ENCODE measurements at places on chromosomes 5 and 9.

DNA sequence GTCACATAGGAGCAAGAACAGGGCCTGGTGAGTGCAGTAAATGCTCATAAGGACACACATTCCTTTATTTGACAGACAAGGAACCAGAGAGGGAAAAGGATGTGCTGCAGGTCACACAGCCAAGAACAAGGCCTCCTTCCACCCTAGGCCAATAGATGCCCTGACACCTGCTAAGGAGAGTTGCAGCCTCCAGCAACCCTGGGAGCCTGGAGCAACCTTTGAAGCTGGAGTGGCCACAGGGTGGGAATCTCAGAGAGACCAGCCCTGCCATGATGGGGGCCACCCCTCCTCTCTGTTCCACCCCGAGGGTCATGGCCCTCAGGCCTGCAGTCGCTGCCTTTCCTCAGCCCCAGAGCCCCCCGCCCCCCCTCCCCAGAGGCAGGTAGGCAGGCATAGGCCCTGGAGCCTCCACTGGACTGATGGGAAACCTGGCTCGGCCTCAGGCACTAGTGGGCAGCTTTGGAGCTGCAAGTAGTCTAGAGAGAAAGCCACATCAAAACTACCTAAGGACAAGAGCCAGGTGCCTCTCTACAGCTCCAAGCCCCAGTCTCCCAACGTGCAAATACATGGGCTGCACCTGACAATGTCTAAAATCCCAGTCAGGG is 116.1 kb upstream of the SPOCK1 start:
- DNase-seq = no peak

- no peak for DNase-seq
These were observed 17.9 kb upstream of the POC5 start for GRCh38 chr5:75734913-75735789.

- DNase-seq = no peak
These were observed 159.9 kb downstream of the TMEM38B start for GRCh38 chr9:105854026-105854782.

DNA sequence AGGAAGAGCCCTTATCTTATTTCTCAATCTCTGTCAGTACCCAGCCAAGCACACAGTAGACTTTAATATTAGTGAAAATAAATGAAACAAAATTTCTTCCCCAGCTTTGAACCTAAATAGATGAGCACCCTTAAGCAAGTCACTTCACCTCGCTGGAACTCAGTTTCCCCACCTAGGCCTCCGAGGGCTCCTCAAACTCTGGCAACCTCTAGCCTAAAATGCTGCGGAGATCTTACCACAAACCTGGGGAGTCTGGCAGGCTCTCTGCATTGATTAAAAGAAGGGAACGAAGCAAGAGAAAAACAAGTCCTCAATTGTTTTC is 326 bp downstream of the RIGI start:
- no peak for DNase-seq

- no peak for DNase-seq
These were observed 149.0 kb downstream of the AUH start for GRCh38 chr9:91212596-91213243.

- DNase-seq = no peak
These were observed 31.3 kb upstream of the IRGM start for GRCh38 chr5:150815010-150815409.

GRCh38 chr5:149388498-149389190 is 9.6 kb upstream of the IL17B start:
- DNase-seq = no peak

DNA sequence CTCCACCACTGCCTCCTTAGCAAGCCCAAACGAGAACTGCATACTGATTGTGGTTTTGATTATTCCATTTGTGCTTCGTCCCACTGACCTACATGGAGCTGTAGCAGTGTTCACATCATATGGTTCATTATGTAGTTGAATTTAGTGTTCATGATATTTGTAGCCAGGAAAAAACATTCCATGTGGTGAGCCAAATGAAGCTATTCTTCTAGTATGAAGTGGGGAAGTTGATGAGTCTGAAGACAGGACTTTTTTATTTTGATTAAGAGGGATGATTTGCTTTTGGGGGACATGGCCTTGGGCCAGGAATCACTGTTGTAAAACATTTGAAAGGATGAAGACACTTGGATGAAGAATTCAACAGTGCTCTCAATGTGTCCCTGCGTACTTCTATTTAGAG is 192.9 kb upstream of the SLC27A6 start:
- DNase-seq = no peak

DNA sequence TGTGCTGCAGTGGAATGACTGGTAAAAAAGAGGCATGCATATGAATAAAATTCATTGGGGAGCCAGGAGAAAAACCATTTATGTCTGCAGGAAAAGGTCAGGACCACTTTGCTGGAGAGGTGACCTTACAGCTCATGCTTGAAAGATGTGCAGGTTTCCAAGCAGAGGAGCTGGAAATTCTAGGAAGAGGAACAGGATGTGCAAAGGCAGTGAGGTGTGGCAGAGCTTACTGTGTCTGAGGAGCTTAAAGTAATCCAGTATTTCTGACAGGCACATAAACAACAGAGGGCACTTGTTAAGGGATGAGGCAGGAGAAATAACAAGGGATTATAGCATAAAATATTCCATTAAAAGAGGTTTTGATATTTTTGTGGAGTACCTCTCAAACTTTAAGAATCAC is 203.2 kb downstream of the CD180 start:
- no peak for DNase-seq

DNA sequence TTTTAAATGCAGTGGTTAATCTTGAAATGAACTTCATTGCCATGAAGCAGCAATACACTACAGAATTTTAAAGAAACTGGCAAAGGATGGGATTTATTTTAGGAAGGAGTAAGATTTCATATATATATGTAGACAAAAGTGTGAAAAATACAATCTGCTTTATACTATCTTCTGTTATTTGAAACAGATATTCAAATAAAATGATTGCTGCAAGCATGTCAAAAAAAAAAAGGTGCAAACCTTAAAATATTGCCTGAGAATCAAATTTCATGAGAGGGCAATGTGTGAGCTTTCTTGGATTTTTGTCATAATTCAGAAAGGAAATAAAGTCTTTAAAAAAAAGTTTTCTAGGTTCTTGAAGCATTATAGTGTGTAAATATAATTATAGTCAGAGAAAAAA is 705.0 kb upstream of the CDH10 start:
- no peak for DNase-seq

DNA sequence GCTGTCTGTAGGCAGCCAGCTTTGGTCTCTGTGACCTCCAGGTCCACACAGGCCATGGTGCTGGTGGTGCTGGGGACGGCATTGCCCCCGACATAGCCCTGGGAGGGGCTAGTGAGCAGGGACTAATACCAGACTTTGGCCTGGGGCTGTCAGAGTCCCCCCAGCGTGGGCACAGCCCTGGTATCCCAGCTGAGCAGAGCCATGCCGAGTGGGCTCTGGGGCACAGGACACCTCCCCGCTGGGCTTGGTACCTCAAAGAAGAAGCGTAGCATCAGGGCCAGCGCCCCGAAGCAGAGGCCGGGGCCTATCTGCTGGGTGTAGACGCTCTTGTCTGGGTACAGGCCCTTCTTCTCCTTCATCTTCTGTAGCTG is 9.5 kb downstream of the MYMK start:
- DNase-seq = no peak

DNA sequence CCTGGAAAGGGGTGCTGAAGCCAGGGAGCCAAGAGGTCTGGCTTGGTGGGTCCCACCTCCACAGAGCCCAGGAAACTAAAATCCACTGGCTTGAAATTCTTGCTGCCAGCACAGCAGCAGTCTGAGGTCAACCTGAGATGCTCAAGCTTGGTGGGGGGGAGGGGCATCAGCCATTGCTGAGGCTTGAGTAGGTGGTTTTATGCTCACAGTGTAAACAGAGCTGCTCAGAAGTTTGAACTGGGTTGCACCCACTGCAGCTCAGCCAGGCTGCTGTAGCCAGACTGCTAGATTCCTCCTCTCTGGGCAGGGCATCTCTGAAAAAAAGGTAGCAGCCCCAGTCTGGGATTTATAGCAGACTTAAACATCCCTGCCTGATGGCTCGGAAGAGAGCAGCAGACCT is 55.5 kb upstream of the FBXL17 start:
- DNase-seq = no peak

DNA sequence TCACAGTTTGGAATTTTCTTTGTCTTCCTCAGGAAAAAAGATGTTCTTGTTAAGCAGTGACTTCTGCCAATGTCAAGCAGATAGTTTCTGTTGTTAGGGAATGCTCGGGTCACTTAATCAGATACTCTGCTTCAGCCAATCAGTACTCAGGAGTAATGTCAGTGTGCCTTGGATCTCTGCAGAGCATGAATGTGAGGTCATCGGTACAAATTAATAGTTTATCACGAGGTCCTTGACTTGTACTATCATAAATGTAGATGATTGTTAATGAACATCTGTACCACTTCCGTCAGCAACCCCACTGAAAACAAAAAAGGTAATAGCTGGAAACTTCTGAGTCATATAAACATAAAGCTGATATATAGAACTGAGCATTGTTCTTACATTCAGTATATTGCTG is 73.6 kb downstream of the FBXL7 start:
- no peak for DNase-seq

- DNase-seq = no peak
These were observed 1410.5 kb upstream of the CDH18 start for GRCh38 chr5:21398511-21398910.

DNA sequence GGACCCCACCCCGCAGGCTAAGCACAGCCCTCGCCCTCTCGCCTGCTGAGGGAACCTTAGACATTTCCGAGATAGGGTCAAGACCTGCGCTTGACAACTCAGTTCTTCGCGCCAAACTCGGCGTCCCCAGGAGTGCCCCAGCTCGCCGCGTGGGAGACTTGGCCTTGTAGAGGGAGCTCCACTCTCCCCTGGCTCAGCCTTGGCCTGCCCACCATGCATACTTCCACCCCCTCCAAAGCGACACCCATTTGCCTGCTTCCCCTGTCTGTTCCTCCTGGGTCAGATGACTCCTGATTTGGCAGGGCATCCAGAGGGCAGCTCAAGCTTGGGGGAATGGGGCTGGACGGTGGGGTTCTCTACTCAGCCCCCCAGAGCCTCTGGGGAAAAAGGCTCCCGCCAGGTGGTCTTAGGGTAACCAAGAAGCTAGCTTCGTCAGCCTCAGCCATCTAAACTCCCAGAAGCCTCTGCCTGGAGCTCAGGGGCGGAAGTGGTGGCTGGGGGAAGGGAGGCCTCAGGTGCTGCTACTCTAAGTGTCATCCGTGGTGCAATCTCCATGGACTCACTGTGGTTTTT is 560 bp downstream of the DOCK2 start:
- DNase-seq = peak; percentile 42

DNA sequence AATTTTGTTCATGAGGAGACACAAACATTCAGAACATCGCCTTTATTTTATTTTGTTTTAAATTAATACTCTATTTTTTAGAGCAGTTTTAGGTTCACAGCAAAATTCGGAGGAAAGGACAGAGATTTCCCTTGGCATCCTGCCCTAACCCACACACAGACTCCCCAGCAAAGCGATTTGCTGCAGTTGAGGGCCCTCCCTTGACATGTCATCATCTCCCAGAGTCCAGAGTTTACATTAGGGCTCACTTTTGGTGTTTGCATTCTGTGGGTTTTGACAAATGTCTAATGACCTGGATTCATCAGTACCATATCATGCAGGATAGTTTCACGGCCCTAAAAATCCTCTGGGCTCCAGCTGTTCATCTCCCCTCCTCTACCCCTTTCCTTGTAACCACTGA is 33.6 kb upstream of the COL5A1 start:
- DNase-seq = no peak

DNA sequence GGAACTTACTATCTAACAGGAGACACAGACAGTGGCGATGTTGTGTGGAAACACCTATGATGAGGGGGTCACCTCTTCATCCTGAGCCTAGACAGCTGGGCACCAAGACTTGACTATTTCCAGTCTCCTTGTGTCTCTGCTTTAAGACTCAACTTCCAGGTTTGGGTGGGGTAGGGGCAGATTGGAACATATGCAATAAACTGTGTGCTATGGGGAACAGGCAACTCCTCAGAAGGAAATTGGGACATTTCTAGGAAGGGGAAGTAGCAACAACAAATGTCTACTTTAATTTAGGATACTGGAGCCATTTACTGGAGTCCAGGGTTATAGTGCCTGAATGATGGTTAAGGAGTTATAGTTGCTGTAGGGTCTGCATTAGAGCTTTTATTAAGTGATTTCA is 57.3 kb downstream of the FGF18 start:
- DNase-seq = no peak

DNA sequence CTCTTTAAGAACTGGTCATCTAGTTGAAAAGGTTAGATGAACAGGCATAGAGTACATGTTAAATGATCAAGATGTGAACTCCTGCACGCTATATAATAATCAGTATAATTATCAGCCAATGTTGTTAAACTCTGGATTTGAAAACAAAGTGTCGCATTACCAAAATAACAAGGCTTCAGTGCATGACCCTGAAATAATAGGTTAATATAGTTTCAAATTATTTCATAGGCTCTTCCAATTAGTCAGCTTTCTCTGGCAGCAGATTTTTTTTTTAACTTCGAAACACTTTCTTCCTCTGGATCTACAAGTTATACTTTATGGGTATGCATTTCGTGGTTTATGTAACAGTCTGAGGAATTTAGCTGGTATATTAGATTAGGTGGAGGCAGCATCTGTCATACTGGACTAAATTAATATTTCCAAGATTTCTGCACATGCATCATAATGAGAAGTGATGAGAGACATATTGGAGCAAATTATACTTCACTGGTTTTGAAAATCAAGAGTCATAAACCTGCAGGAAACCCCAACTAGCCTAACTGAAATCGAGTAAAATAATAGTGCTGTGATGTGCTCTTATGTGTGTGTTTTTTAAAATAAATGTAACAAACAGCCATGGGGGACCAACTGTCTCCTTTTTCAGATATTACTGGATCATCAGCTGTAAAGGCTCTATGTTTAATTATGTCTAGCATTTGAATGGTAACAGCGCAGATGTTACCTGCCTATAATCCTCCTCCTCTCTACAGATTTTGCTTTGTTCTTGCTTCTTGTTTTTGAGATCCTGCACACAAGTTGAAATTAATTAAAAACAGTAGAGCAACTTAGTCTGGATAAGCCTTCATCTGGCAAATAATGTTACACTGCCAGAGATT is 85.9 kb upstream of the CKMT2 start:
- DNase-seq = no peak

DNA sequence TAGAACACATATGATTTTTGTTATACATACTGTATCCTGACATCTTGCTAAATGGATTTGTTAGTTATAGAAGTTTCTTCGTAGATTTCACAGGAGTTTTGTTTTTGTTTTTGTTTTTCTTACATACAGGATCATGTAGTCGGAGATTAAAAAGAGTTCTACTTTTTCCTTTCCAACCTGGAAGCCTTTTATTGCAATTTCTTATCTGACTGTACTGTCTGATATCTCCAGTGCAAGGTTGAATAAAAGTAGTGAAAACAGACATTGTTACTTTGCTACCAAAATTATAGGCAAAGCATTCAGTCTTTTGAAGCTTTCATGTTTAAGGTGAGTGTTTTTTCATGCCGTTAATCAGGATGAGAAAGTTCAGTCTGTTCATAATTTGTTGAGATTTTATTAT is 117.4 kb upstream of the PRSS3 start:
- no peak for DNase-seq

- DNase-seq = no peak
These were observed 44.8 kb upstream of the ALDOB start for GRCh38 chr9:101480386-101480785.

- no peak for DNase-seq
These were observed 154.1 kb downstream of the ARHGAP26 start for GRCh38 chr5:142924135-142924883.

GRCh38 chr5:116446356-116447005 is 128.1 kb downstream of the SEMA6A start:
- DNase-seq = no peak

GRCh38 chr9:27765266-27766072 is 192.2 kb upstream of the C9orf72 start:
- DNase-seq = no peak

Data from stimulated activated CD8-positive, alpha-beta memory T cell treated with anti-CD3 and anti-CD28 coated beads, Interleukin-4, amount 100 ng/mL, for 4 hours (primary cell).